Stimulated activated CD4-positive, alpha-beta T cell treated with anti-CD3 and anti-CD28 coated beads, Interleukin-15, amount 100 ng/mL, for 1 hour (primary cell): ENCODE measurements at places on chromosomes 5 and 9.

- DNase-seq, result no peak
These were observed 97.6 kb upstream of the LHFPL2 start for GRCh38 chr5:78746021-78746770.

DNA sequence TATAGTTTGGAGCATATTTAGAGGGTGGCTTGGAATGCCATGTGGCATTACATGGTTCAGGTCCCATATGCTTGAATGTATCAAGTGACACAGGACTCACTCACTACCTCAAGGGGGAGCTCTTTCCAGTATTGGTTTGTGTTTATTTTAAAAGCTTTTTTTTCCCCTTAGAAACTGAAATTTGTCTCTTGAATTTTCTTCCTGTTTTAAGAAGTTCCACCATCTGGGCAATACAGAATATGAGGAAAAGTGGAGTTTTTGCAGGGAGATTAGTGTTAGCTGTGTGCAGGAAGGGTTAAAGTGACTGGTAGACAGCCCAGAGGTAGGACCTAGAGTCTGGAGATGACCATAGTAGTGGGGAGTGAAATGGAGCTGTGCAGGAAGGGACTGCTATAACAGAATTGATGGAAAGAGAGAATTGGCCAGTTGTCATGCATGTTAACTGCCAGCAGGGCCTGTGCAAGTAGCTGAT lies 36.6 kb downstream of the CTNNA1 start:
- DNase-seq, result no peak

DNA sequence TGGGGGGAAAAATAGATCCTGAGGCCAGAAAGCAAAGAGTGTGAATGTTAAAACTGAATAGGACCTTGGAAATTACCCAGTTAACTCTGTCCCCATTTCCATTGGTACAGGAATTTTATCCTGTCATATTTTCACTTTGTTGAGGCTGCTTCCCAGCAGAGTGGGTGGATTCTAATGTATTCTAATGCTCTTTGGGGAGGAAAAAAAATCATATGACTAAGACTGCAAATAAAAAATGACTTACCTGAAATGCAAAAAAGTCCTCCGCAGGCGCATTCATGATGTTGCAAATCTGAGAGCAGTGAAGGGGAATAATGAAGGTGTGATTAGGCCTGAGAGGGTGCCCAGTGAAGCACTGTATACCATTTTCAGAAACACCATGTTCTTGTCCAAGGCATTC lies 41.2 kb downstream of the PDE6A start:
- no peak for DNase-seq

DNA sequence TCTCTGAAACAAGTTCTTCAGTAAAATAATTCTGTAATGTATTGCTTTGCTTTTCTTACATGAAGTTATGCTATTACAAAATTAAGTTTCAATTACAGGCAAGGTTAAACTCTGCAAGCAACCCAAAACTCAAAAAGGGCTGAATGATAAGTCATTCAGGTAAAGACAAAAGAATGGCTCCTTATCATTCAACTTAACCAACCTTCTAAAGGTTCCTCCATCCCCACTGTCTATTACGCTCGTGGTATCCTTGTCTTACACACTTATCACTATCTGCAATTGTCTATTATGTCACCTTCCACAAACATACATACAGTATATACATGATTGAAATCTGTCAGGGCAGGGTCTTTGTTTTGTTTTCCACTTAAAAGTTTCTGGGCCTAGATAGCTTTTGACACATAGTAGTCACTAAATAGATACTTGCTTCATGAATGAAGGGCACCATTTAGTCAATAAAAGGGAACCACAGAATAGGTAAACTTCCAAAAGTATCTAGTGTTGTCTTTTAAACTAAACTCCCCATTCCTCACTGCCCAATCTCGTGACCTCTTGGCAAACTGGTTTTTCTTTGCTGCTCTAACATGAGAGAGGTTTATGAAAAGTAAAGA lies 6.9 kb downstream of the RPL37 start:
- DNase-seq, result no peak

DNA sequence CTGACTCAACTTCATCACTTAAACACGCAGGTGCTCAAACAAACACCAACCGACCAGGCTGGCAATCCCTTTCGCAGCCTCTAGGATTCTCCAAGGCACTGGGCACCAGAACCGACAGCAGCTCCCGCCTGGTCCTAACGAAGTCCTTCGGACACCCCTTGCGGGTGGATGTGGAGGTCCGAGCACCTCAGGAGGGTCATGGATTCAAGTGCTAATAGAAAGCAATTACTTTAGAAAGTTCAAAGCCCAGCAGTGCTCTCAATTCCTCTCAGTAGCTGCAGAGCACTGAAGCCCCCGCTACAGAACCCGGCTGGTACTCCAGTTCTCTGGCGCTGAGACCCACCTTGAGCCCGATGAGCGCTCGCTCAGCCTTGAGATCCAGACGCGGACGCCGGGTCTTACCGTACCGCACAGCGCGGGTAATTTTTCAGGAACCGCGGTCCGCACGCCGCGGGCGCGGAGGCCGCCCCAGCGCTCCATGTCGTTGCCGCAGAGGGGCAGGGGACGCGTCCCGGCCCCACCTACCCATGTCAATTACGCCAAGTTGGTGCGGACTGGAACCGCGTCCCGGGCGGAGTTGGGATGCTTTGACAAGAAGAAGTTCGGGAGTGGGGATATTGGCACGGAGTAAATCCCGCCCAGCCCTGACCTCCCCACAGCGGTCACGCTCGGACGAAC lies 638 bp downstream of the MARCHF3 start:
- no peak for DNase-seq

- DNase-seq, result no peak
These were observed 82.5 kb downstream of the SPRY4 start for GRCh38 chr5:142242272-142242671.

DNA sequence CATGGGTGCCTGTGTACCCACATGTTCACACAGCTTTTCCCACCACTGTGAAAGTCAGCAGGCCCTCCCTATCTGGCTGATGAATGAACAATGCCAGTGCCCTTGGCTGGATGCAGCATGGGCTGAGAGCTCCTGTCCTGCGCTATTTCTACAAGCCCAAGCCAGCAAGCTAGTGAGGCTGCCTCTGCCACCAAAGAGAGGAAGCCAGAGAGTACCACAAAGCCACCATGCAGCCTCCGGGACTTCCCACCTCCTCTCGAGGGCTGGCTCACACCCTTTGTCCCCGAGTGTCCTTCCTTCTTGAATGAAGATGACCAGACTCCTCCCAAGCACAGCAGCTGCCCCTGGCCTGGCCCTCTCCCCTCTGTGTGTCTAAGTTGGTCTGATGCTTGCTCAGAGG lies 76.5 kb downstream of the SH3PXD2B start:
- DNase-seq, result no peak

- DNase-seq, result no peak
These were observed 729.8 kb downstream of the EFNA5 start for GRCh38 chr5:106940986-106941385.

GRCh38 chr5:119583684-119584083 lies 45.7 kb upstream of the FAM170A start:
- DNase-seq, result no peak

GRCh38 chr5:31725996-31726395 lies 87.1 kb downstream of the PDZD2 start:
- no peak for DNase-seq

DNA sequence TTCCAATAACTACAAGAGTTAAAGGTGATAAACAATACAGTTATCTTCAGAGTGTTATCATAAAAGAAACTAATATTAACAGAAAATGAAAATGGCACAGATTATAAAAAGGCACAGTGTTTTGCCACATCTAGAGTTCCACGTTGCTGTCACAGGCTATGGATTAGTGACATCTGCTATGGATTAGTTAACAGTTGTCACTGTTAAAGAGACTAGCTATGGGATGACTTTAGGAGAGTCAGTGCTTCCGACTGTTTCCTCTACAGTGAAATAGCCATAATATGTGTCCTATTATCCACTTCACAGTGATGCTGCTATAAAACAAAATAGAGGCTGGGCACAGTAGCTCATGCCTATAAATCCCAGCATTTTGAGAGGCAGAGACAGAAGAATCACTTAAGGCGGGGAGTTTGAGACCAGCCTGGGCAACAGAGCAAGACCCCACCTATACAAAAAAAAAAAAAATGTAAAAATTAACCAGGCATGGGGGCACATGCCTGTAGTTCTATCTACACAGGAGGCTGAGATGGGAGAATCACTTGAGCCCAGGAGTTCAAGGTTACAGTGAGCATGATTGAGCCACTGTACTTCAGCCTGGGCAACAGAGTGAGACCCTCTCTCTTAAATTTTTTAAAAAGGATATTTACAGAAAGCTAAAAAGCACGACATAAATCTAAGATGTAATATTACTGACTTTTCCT lies 19.7 kb downstream of the MAPKAP1 start:
- DNase-seq, result no peak

GRCh38 chr5:179148703-179149170 lies 88.6 kb downstream of the ZNF354C start:
- DNase-seq, result no peak

- DNase-seq, result no peak
These were observed 19.4 kb upstream of the C1QTNF3 start for GRCh38 chr5:34062419-34062818.
